PC-3 (cell line): ENCODE measurements at places on chromosomes 5 and 9.

GRCh38 chr9:137115394-137116026 is 977 bp upstream of the DPP7 start:
- no peak for DNase-seq

GRCh38 chr9:130188860-130189481 is 16.8 kb downstream of the NCS1 start:
- DNase-seq, result no peak

GRCh38 chr5:77882670-77883257 is 106.6 kb upstream of the TBCA start:
- DNase-seq, result peak; percentile 66

DNA sequence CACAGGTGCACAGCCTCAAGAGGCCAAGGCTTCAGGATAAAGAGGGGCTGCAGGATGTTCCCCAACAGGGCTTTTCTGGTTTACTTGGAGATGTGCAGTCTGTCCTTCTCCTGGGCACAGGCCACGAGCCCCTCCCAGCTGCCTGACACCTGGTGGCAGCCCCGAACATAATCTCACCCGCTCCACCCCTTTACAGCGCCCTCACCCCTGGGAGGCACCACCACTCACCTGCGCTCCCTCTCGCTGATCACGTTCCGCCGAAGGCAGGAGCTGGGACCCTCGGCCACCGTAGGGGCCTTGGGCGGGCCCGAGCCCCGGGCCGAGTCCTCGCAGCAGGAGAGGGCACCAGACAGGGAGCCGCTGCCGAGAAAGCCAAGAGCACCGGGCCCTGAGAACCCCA is 514 bp downstream of the SOHLH1 start:
- no peak for DNase-seq

DNA sequence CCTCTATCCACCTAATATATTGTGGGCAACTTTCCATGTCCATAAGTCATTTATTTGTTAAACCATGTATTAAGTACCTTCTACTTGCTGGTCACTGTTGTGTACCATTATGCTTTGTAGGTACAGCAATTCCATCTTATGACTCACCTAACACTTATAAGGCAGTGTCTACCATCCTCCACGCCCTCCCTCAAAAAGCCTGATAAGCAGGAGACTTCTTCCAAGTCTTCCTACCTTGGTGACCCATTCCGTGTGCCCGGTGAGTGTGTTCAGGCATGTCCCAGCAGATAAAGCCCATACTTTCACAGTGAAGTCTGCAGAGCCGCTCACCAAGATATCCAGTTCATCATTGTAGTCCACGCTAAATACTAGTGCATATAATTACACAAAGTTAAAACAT is 17.4 kb downstream of the FBXW2 start:
- no peak for DNase-seq

DNA sequence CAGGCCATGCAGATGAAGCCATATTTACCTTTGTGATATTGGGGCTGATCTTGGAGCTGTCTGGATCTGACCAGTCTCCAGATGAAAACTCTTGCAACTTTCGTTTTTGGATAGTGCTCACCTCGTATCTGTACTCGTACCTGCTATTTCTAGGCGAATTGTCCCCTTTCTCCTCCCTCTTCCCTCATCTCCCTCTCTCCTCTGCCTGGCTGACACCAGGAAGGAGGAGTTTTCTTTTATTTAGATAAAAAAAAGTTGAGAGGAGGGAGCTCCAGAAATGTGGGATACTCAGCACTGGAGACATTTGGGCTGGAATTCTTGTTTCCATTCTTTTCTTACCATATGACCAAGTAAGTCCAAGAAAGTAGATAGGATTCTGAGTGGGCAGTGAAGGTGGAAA is 54.6 kb upstream of the ABL1 start:
- no peak for DNase-seq

DNA sequence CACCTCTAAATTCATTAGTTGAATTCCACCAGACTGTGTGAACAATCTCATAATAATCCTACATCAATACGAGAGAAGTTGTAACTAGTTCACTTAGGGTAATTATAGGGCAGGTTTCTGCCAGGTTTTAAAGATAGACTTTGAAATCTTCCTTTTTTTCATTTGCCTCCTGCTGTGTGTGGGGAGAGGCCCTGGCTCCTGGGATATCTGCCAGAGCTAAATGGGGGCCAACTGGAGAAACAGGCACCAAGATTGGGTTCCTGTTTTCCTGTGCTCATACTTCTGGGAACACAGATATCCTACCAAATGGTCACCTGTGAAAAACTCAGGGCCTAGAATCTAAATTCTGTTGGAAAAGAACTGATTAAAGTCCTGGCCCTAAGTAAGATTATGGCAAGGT is 42.3 kb downstream of the SH3RF2 start:
- DNase-seq, result no peak

- no peak for DNase-seq
Measured at GRCh38 chr5:130805648-130806047, 359.4 kb downstream of the HINT1 start.

GRCh38 chr9:87771316-87772006 is 45.5 kb downstream of the CTSL start:
- DNase-seq, result no peak

- no peak for DNase-seq
Measured at GRCh38 chr9:107973451-107973850, 483.9 kb upstream of the KLF4 start.

GRCh38 chr5:150272531-150272930 is 17.0 kb downstream of the CAMK2A start:
- peak; percentile 72 for DNase-seq

DNA sequence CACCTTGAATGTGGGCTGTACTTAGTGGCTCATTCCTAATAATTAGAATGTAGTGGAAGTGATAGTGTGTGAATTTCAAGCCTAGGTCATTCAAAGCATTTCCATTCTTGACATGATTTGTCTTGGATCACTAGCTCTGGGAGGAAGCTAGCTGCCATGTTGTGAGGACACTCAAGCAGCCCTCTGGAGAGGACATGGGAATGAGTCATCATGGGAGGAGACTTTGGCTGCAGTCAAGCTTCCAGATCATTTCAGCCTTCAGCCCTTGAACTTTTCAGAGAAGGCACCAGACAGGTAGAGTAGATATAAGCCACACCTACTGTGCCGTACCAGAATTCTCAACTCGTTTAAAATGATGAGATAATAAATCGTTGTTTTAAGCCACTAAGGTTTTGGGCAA is 506.9 kb downstream of the ZNF608 start:
- no peak for DNase-seq

DNA sequence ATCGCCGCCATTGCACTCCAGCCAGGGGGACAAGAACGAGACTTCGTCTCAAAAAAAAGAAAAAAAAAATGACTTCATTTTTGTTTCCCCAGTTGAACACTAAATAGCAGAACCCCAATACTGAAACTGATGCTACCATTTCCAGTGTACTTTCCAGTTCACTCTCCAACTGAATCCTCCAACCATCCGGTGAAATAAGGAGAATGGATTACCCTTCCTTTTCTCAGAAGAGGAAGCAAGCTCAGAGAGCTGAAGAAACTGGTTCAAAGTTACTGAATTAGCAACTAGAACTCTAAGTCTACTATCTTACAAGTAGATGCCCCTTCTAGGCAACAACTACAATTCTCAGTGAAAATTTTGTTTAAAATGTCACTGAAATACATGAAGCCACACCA is 3.9 kb downstream of the FAM13B start:
- no peak for DNase-seq

GRCh38 chr5:81121836-81122630 is 111.1 kb upstream of the CKMT2 start:
- DNase-seq, result no peak

DNA sequence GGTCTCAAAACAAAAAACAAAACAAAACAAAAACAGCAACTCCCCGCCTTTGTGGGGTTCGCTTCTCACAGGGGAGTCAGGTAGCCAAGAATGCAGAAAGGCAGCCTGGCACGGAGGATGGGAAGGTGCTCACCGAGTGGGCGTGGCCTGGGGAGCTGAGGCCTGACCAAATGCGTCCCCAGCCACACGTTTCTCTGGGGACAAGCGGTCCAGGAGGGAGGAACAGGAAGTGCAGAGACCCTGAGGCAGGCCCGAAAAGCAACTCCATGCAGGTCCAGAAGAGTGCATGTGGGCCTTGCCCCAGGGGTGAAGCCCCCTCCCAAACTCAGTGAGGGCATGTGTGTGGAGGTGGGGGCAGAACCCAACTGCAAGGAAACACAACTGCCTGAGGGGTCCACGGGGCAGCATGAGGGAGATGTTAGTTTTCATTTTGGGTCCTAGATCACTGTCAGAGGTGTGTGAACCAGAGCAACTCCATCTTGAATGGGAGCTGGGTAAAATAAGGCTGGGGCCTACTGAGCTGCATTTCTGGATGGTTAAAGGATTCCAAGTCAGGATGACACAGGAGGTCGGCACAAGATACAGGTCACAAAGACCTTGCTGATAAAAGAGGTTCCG is 2.6 kb upstream of the UAP1L1 start:
- DNase-seq, result no peak

- no peak for DNase-seq
Measured at GRCh38 chr5:14343376-14343775, 200.2 kb downstream of the TRIO start.

GRCh38 chr5:160539431-160539830 is 117.8 kb downstream of the PTTG1 start:
- DNase-seq, result peak; percentile 6

DNA sequence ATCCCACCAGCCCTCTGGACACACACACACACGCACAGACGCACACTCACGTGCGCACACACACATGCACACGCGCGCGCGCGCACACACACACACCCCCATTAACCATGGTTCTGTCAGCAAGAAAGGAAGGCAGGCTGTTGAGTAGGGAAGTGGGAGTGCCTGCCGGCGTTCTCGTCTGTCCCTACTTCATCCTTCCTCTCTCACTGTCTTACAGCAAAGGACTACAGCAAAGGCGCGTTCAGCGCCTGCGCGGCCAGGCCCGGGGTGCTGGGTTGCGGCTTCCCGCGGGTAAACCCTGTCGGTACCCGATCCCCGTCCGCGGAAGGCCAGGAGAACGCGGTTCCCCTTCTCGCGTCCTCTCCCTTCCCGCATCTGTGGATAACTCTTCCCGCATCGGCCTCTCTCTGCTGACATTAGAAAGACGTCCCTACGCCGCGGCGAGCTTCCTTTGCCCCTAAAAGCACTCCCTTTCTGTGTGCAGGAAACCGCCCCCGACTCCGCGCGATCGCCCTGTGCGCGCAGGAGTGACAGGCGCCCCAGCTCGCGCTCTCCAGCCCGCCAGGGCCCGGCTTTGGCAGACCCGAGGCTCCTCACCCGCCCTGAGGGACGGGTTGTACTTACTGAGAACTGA is 219.2 kb downstream of the AGTPBP1 start:
- DNase-seq, result no peak

DNA sequence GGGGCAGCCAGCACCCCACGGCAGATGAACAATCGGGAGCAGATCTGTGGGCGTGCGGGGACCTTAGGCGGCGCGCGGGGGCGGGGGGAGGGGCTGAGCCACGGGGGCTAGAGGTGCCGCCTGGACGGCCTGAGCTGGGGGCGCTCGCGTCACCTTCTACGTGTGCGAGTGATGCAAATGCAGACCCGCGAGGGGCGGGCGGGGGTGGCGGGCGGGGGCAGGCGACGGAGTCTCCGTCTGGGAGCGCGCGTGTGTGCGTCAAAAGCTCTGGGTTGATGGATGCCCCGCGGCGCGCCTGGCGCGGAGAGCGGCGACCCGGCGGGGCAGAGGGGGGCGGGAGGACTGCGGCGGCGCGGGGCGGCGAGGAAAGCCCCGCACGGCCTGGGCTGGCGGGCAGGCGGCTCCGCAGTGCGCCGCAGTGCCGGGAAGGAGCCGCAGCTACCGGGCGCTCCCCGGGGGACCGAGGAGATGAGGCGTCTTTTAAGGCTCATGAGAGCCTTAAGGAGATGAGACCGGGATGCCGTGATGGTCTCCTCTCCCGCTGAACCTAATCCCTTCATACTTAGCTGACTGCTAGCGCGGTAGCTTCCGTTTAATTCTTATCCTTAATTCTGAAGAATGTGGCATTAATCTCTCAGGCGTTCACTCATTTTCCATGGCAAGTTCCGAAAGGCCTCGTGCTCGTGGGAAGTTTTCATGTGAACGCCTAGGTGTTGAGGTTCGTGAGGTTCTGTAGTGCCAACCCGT is 1.5 kb downstream of the SV2C start:
- DNase-seq, result no peak

DNA sequence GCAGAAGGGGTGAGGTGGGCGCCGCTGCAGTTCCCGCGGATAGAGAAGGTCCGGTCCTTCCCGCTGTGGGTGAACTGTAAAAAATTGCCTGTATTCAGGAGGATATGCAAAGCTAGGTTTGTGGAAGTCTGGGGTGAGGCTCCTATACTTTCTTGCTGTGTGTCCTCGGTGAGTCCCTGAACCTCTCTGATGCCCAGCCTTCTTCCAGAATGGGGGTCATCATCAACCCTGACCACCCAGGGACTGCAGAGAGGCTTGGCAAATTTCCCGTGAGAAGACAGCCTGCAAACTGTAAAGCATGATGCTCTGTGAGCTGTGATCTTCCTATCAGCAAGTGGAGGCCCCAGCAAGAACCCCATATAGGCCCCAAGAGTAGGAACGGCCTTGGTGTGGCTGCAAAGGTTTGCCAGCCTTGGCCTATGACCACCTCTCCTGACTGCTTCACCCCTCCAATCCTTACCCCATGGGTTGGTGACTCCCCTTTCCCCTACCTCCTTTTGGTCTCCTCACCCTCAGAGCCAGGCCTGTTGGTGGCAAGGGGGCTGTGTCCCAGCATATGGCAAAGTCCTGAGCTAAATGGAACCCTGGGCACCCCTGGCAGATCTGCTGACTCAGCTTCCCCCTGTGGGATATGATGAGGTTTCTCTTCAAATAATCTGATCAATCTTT is 760 bp downstream of the ALDH1B1 start:
- no peak for DNase-seq

DNA sequence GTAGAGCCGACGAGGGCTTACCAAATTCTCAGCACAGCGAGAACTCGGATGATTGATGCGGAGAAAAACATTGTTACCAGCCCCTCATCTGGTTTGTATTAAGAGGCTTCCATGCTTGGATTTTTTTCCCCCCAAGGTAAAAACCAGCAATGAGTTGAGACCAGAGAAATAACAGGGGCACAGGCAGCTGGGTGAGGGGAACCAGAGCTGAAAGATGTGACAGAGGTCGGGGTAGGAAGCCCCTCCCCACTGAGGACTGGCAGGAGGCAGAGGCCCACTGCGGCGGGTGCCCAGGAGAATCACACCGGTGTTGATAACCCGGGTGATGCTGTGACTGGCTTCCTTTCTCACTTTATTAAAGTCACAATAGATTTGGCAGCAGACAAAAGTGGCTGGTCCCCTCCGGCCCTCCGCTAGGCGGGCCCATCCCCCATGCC is 116.5 kb upstream of the PHYKPL start:
- DNase-seq, result no peak

DNA sequence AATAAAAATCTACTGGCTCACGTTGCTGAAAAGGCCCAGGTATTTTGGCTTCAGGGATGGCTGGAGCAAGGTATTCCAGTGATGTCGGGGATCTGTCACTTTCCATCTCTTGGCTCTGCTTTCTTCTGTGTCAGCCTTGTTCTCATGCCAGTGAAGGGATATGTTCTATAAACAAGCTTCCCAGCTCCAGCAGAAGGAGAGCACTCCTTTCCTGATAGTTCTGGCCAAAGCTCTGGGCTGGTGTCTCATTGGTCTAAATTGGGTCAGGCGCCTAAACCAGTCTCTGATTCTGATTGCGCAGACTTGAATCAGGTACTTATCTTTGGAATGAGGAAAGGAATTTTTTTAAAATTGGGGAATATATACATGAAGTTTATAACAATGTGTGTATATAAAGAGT is 5.1 kb downstream of the SNX30 start:
- no peak for DNase-seq
